ENCODE measurements at places on chromosomes 12 and 14.

GRCh38 chr14:42703501-42703900, 1096.8 kb downstream of the LRFN5 start:
- DNase-seq, result no peak

- DNase-seq, result no peak
These were observed 22.5 kb upstream of the ATP2B1 start for GRCh38 chr12:89731089-89731488.

- no peak for DNase-seq
These were observed 7.0 kb downstream of the SLC48A1 start for GRCh38 chr12:47779943-47780504.

GRCh38 chr12:8658346-8658745, 4.3 kb downstream of the MFAP5 start:
- DNase-seq, result no peak

- DNase-seq, result no peak
These were observed 165.0 kb downstream of the GRIN2B start for GRCh38 chr12:13816394-13816793.

DNA sequence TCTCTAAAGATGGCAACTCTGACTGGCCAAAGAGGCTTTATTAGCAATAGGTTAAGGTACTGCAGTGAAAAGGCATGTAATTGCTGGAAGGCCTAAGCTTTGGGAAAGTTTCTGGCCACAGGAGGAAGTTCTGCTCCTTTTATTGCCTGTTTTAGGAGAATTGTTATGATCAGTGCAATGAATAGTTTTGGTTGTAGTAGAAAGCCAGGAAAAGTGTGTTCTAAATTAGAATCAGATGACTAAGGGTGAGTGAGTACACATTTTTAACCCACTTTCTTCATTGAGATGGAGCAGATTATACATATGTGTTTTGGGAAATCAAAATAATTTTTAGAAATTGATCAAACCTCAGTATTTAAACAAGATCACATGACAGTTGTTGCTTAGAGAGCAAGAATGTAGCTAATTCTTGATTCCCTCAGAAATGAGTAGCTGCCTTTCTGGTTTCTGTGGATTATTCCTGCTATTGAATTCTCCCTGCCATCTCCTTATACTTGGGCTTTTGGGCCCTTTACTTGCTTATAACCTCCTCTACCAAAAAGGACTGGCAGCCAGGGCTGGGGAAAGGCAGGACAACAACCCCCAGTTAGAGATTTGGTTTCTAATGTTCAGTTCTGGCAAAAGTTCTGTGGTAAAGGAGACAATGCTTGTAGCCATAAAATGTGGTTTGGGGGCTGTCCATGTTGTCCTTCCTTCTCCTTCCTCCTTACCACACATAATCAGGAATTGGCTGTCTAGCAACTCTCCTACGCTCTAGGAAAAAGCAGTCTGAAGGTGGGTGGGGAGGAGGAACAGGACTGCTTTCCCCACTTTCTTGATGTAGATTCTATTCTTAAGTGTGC, 217.1 kb downstream of the SLC38A4 start:
- DNase-seq, result no peak

DNA sequence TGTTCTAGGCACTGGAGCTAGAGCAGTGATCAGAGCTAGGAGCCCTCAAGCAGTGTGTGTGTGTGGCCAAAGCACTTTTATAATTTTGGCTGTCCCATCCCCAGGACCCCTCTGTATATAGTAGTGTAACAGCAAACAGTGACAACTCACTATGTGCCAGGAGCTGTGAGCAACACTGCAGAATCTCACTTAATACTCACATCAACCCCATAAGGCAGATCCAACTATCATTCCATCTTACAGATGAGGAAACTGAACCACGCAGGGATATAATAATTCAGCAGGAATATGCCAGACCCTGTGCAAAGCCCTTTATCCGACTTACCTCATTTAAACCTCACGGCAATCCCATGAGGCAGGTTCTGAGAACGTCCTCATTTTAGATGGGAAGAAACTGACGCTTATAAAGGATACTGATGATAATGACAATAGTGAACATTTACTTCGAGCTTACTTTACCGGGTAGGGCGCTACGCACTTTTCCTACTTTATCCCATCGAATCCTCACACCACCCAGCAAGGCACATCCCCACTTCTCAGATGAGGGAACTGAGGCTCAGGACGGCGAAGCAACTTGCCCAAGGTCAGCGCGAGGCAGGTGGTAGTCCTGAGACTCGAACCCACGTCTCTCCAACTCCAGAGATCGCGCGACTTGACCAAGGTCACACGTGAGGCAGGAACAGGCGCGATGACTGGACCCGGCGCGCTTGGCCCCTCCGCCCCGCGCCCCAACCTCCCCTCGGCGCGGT, 687 bp downstream of the RAB35 start:
- peak; percentile 53 for DNase-seq

GRCh38 chr12:70759161-70759918, 122.1 kb upstream of the PTPRB start:
- no peak for DNase-seq

DNA sequence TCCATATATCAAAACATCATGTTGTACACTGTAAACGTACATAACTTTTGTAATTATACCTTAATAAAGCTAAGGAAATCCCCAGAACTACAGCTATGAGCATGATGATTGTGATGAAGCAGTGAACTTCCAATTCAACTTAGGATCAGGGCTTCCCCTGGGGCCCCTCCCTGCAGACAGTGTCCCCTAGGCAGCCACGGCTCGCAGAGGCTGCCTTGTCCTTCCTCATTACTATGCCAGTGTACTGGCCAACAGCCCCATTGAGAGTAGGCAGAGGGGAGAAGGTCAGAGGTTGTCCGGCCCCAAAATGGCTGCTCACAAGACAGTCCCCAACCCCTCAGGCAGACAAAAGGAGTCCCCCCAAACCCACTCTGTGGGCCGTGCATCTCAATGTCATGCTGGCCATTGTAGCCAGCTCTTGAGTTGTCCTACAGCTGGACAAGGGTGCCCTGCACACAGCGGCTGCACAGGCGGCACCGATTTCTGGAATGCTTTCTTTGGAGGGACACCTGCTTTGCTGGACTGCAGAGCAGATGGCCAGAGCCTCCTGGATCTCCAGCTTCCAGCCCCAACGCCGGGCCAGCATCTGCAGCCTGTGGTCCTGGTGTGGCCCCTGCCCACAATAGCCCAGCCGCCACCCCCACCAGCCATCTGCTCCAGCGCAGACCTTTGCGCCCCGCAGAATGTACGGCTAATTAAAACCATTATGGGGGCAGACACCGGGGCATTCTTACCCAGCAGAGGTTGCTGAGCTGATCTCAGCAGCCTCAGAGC, 46.1 kb downstream of the NIN start:
- no peak for DNase-seq

DNA sequence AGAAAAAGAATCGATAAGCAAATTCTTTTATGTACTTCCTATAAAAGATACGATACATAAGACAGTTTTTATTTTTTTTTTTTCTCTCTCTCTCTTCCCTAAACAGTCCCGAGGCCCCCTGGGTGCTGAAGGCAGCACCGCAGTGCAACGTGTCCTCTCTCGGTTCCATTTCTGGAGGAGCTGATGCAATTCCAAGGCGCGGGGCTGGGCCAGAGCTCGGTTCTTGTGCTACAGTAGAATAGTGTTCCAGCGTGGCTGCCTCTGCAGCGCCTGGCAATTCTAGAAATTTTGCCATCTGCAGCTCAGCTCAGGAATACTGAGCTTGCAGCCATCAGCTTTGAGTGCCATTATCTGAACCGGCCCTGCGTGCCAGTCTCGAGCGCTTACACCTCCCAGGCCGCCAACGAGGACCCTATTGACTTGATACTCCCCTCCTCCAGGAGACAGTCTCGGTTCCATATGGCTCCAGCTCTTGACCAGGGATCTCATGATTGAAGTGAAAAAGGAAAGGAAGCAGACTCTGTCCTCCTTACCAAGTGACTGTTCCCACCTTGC, 630 bp downstream of the ALDH1L2 start:
- peak; percentile 48 for DNase-seq

DNA sequence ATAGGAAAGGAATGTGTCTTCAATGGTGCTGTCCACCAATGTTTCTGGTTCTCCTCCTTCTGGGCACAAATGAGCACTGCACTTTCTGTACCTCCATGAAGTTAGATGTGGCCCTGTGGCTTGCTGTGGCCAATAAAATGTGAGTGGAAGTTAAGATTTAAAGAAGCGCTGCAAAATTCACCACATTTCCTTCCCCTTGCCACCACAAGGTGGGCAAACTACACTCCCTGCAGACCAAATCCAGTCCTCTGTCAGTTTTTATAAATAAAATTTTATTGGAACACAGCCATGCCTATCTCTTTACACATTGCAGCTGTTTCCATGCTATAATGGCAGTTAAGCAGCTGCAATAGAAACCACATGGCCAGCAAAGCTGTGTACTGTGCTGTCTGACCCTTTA, 141.4 kb upstream of the TMPO start:
- DNase-seq, result no peak

- peak; percentile 82 for DNase-seq
These were observed 5.2 kb upstream of the KRT85 start for GRCh38 chr12:52372216-52373154.

- no peak for DNase-seq
These were observed 38.5 kb downstream of the SLC38A1 start for GRCh38 chr12:46230306-46230705.

DNA sequence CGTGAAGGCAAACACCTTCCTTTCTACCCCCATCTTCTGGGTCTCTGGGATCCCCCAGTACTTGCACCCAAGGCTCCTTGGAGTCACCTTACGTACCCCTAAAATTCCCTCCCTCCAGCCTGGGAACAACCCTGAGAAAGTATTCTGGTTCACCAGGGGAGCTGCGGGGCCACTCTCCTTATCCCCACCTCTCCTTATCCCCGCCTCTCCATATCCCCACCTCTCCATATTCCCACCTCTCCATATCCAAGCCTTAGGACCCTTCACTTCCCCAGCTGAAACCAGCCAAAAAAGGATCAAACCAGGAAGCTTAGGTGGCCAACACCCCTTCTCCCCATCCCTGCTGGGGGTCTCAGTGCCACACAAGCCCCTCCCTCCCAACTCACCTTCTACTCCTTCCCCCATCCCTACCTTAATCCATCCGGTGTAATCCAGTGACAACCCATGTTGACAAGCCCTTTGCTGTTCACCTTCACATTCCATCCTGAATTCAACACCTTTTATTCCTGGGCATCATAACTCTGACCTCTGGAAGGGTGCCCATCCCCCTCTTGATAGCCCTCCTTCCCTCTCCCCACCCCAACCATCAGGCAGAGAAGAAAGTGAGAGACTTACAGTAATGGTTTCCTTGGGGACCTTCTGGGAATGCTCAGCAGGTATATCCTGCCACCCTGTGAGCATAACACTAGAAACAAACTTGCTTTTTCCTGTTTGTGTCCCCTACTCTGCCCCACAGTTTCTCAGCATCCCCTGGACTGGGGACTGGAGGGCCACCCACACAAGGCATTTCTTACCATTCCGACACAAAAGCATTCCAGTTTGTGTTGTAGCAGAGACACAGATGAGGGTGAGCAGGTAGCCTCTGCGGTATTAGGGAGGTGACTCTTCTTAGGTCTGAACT, 1.6 kb upstream of the MSI1 start:
- DNase-seq, result no peak

GRCh38 chr12:9897535-9897934, 16.2 kb downstream of the KLRF2 start:
- no peak for DNase-seq

- no peak for DNase-seq
These were observed 20.0 kb downstream of the ANHX start for GRCh38 chr12:133215724-133216123.

GRCh38 chr12:2190085-2190484, 137.3 kb downstream of the CACNA1C start:
- DNase-seq, result no peak

GRCh38 chr12:67052981-67053380, 216.2 kb upstream of the CAND1 start:
- DNase-seq, result no peak

DNA sequence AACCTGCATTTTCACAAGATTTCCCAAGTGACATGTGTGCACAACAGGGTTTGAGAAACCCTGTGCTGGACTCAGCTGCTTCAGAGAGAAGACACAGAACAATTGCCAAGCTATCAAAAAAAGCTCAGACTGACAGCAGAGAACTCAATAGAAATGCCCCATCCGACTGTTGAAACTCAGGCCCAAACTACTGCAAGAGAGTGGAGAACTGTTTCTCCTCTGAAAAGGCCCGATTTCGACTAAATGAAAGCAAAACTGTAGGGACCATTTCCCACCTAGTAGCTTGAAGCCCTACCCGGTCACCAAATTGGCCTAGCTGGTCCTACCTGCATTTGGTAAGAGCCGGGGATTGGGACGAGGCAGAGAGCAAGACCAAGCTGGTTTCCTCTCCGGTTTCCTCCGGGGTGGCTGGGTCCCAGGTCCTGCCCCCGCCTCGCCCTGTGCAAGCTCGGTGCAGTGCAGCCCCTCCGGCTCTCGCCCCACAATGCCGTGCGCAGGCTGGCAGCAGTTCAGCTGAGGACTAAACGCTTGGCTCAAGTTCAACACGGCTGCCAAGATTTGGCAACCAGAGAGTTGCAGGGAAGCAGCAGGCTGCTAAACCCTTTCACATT, 1180.6 kb downstream of the VRK1 start:
- DNase-seq, result peak; percentile 75

GRCh38 chr14:50357753-50358395, 38.8 kb downstream of the CDKL1 start:
- no peak for DNase-seq

DNA sequence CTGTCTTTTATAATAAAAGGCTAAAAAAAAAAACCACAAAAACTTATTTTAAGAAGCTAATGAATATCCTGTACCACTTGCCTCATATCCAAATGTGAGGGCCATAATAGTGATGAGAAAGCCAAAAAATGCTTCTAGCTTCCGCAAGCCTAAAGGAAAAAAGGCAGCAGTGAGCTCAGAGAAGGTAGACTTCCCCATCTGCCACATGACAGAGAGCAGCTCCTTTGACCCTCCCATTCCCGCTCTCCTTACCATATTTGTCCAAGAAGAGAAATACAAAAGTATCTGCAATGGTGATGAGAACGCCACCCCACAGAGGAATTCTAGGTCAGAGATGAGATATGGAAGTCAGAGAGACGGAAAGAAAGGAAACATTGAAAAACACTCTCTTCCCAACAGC, 27.1 kb downstream of the SLC11A2 start:
- DNase-seq, result no peak

GRCh38 chr12:7271893-7272514, 31.9 kb upstream of the ACSM4 start:
- DNase-seq, result no peak

DNA sequence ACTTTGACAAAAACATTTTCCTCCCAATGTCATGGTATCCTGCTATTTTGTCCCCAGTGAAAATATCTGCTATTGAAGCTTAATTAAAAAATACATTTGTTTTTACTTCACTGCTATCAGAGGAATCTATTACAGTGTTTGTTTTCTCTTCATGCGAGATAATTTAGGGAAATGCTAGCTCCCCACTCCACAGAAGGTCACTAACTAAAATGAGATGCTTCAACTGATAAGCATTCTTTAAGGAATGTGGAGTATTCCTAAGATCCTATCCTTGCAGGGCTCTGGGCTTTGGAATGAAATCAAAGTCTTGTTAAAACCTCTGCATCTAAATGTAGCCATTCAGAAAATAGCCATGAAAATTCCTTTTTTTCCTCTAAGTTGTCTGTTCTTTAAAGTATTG, 39.5 kb downstream of the PAX9 start:
- no peak for DNase-seq

GRCh38 chr12:5521456-5522325, 89.8 kb downstream of the NTF3 start:
- no peak for DNase-seq

Data from transverse colon (tissue), 4 donors.